ENCODE measurements at places on chromosomes 5 and 9.
A peak's percentile ranks its signal among the peaks of the same experiment; 100 is the strongest.

- DNase-seq, result no peak
Observed at GRCh38 chr5:128304088-128304487, 220.5 kb downstream of the SLC12A2 start.

GRCh38 chr5:144247131-144247530, 76.5 kb downstream of the KCTD16 start:
- no peak for DNase-seq

DNA sequence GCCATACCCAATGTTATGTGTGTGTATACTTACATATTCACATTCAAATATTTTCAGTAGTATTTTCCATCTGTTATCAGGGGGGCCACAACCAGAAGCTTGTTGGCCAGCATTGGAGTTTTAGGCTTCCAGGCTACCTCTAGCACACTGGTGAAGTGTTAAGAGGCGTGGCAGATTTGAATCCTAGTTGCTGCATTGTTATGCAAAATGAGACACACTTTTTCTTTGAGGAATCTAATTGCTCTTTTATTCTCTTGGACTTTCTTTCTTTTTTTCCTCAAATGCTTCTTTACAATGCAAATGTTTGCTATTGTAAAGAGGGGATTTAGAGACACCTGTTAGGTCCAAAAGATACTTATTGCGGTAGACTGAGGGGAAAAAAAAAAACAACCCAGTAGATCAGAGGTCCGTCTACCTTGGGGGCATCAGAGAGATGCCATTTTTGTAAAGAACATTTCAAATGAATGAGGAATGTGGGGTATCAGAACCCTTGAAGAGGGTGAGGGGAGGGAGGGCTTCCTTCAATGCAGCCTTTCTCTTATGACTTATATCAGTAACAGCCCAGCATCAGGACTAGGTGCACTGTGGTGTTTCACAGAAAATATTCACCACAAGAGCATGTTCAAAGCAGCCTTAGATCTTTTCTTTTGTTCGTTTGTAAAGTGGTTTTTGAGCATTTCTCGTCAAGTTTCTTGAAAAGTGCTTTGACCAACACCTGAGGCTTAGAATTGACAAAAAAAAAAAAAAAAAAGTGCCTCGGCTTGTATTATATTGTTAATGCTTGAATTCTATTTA, 3.8 kb downstream of the SMARCA2 start:
- DNase-seq, result no peak

- DNase-seq, result no peak
Observed at GRCh38 chr5:140056880-140057279, 13.8 kb upstream of the NRG2 start.

DNA sequence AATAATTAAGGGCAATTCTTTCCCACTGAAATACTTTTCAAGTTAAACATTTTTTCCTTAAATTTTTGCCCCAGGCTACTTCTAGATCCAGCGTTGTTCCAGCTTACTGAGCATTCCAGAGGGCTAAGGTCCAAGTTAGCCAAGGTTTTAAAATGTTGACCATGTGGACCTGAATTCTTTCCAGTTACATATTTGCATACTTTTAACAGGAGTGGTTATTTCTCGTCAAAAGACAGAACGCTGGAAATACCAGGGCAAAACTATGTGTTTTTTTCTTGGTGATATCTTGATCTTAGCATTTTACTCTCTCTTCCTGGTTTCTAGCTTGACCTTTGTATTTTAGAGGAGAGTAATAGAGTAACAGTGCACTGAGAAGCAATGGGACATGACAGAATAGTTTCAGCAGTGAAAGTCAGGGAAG, 32.8 kb downstream of the TMC1 start:
- no peak for DNase-seq

DNA sequence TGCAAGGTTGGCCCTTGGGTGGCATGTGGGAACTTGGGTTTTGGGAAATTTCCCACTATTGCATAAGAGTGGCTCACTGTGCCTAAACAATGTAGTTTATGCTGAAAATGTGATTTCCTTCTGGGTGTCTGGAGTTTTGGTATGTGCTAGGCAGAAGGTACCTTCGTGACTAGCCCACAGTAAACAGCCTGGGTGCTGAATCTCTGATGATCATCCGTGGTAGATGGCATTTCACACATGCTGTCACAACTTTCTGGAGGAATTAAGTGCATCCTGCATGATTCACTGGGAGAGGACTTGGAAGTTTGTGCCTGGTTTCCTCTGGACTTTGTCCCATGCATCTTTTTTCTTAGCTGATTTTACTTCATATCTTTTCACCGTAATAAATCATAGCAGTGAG, 64.5 kb downstream of the LNPEP start:
- DNase-seq, result no peak

DNA sequence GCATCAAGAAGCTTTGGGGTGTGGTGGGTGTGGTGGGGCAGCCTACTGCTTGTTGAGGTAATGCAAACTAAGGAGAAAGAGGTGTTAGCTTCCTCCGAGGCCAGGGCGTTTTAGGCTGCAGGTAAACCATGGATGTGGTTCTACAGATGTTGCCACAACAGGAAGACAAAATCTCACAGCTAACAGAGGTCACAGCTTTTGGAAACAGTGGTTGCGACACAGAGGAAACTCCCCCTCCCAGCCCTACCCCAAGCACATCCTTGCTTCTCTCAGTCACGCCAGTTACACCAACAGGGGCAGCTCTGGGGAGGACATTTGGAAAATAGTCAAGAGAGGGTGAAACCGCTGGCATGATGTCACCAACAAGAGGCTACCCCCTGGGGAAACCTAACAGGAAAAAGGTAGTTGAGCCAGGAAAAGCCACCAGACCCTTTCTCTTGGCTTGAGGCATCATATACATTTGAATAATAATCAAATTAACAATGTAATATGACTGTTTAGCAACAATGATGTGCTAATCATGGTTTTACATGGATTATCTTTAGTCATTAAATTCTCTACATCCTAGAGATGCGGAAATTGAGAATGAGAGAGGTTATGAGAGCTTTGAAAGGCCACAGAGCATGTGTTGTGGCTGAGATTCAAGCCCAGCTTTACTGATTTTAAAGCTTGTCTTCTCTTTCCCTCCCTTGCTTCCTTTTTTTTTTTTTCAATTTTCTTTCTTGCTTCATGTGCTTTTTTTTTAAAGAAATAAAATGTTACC, 82.2 kb upstream of the IL12B start:
- peak; percentile 47 for DNase-seq

DNA sequence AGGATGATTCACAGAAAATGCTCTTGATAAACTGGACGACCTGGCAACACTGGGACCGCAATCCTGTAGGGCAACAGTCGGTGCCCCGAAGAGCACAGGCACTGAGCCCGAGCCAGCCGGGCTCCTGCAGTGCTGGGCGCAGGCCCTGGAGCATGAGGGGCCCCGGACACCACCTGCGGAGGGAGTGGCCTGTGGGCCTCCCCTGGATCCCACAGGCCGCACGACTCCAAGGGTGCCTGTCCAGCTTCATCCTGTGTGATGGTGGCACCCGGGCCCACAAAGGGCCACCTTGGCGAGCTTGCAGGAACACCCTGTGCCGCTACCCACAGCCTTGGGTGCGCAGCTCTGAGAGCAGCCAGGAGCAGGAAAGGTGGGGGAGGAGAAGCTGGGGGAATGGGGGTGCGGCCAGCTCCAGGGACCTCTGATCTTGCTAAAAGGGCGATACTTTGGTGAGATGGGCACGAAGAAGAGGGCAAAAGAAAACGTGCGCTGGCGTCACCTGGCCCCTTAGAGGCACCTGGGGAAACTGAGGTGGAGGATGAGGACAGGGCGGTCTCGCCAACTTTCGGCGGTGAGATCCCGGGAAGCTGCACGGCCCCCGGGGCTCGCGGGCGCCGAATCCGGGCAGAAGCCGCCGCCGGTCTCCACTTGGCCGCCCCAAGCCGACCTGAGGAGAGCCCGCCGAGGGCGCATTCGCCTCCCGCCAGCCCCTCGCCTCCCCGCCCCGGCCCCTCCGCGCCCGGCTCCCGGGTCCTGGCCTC, 722 bp downstream of the TBC1D9B start:
- DNase-seq, result no peak

DNA sequence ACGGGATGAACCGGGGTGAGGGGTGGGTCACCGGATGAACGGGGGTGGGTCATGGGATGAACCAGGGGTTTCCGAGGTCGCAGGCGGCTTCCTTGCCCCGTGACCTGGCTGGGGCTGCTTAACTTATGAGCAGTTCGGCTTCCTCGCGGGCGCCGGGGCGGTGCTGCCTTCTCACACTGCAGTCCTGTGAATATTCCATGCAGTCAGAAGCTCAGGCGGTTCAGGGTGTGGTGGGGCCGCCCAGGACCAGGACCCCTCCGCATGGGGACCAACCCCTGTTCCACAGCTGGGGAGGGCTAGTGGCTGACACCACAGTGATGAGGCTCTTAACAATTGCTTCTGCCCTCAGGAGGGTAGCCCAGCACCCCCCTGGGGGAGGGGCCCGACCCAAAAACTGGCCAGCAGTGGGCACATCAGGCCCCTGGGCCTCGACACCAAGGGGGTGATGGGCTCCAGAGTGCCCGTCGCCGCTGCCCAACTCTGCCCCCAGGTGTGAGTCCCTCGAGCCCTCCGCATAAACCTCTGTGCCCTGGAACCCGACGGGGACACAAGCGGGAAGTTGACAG, 30.9 kb upstream of the SLC9A3 start:
- no peak for DNase-seq

GRCh38 chr5:86997516-86997915, 270.2 kb upstream of the RASA1 start:
- no peak for DNase-seq

GRCh38 chr5:141919218-141920119, 4.2 kb upstream of the DELE1 start:
- no peak for DNase-seq

- DNase-seq, result no peak
Observed at GRCh38 chr5:107542428-107542827, 128.3 kb downstream of the EFNA5 start.

DNA sequence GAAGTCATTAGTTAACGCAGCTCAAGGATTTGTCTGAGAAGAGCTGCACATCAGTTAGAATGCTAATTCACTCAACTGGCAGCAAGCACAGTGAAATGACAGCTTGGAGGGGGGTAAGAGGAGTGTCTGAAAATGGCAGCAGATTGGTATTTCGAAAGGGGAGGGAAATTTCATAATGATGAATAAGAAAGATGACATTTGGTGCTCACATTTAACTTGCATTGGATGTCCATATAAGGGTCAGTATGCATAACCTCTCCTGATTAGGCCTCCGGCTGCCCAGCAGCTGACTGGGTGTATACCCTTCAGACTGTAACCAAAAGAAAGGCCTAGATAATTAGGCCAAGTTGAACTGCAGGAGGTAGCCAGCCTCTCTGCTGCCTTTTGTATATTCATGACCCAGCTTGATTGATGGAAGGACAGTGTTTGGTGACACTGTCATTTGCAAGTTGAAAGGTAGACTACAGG, 131.0 kb downstream of the PBX3 start:
- DNase-seq, result no peak

- DNase-seq, result peak; percentile 86
Observed at GRCh38 chr9:131349881-131350563, 43.9 kb upstream of the PRRC2B start.

DNA sequence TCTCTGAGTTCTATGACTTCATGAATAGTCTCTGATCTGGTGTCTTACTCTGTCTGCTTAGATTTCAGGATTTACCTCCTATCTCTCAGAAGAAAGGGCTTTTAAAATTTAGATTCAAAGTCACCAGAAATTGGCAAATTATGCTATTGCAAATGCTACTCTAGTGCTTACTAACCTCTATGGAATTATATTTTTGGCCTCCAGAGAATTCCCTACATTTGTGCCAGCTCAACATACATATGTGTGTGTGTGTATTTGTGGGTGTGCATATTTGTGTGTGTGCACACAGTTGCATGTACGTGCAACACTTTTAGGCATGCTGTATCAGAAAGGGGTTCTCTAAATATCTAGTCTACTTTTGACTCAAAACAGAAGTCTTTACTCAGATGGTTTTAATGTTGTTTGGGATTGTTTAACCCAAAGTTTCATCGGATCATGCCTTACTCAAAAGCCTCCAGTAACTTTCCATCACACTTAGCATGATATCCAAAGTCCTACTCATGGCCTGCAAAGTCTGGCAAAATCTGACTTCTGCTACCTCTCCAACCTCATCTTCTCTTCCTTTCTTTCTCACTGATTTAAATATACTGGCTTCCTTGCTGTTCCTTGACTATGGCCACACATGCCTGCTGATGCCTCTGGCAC, 147.6 kb upstream of the NR3C1 start:
- DNase-seq, result no peak

GRCh38 chr9:7690014-7690413, 109.6 kb downstream of the DMAC1 start:
- DNase-seq, result no peak

DNA sequence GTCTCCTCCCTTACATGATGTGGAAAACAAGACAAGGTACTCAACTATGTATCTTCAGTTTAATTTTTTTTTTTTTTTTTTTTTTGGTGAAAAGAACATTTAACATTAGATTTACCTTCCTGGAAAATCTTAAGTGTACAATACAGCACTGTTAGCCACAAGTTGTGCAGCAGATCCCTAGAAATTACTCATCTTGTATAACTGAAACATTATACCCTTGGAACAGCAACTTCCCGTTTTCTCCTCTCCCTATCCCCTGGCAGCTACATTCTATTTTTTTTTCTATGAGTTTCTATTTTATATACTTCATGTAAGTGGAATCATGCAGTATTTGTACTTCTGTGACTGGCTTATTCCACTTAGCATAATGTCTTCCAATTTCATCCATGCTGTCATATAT, 421.9 kb upstream of the FTMT start:
- DNase-seq, result no peak

- DNase-seq, result no peak
Observed at GRCh38 chr5:142697356-142698255, 11.7 kb upstream of the FGF1 start.

- DNase-seq, result no peak
Observed at GRCh38 chr9:83401328-83401900, 136.8 kb downstream of the FRMD3 start.

Data from stimulated activated CD4-positive, alpha-beta T cell treated with anti-CD3 and anti-CD28 coated beads, Interleukin-2, amount 100 ng/mL, for 48 hours (primary cell).